Hematopoietic multipotent progenitor cell treated with erythropoietin and hydrocortisone succinate and interleukin-3 and kit ligand, for 4 days (in vitro differentiated cells): ENCODE measurements at places on chromosomes 1 and 21.

GRCh38 chr1:119367432-119368124, 1.0 kb upstream of the HAO2 start:
- DNase-seq = peak; percentile 47

GRCh38 chr1:197440715-197441114, 172.7 kb downstream of the CRB1 start:
- no peak for DNase-seq

DNA sequence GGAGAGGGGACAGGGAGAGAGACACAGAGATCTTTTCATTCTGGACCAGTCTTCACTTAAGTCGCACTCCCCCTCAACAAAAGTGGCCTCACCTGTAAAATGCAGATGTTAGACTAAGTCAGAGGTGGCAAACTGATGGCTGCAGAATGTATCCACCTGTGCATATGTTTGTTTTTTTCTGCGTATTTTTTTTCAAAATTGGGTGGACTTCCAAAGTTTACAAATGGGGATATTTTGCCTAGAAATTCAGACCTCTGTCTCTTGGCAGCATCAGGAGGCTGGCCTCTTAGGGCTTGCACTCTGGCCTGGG, 525.0 kb downstream of the MATN1 start:
- no peak for DNase-seq

DNA sequence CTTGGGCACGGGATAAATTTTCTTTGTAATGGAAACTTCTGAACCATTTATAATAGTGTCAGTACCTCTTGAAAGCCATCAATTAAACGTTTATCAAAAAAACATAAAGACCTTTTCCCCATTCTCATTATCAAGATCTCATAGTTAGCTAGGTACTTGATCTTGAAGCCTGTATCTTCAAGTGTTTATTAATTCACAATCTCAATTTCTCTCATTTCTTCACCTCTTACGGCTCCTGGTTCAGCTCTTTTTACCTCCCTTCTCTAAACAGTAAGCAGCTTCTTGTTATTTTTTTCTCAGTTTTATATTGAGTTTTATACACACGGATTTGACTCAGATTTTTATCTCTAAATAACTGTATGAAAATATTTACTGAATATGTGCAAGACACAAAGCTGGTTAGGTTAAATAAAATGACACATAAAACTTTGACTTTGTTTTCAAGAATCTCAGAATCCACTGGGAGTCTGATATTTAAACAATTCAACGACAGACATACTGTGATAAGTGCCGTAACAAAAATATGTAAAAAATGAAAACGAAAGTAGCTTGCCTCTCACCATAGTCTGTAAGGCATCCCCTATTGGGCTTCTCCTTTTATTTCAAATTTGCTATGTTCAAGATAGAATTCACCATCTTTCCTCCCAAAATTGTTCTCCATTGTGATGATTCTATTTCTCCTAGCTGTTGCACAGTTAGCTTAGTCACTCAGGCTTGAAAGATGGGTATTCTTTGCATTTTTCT, 411.6 kb upstream of the ZRANB2 start:
- no peak for DNase-seq

DNA sequence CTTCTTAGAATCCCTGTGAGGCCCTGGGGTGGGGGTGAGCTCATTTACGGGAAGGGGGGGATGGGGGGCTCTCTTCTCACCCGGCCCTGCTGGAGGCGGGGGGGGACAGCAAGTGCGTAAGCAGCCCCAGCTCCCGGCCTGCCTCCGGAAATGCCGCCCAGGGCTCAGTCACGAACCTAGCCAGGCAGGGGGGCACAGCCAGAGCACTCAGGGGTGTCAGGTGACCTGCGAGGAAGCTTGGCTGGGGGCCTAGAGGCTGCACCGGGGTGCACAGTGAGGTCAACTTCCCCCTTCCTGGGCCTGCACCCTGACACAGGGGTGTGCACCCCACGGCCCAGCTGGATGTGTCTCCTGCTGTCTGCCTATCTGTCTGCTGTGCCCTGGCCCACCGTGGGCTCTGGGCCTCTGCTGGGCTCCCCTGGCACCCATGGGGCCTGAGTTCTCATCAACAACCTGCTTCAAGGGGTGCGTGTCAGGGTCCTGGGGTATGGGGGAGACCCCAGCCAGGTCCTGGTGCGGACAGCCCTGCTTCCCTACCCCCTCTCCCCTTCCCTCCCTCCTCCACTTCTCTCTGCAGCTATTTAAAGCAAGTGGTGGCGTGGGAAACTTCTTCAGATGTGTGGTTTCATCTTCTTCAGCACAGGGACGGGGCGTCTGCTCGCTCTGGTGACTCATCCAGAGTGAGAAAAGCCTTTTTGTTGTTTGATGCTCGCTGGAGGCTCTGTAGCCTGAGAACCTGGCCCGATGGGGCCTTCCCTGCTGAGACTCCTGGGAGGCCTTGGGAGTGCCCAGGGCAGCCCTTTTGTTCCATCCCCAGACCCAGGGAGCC, 92.5 kb upstream of the RUNX3 start:
- peak; percentile 95 for DNase-seq
